ENCODE measurements at places on chromosomes 5 and 9.

DNA sequence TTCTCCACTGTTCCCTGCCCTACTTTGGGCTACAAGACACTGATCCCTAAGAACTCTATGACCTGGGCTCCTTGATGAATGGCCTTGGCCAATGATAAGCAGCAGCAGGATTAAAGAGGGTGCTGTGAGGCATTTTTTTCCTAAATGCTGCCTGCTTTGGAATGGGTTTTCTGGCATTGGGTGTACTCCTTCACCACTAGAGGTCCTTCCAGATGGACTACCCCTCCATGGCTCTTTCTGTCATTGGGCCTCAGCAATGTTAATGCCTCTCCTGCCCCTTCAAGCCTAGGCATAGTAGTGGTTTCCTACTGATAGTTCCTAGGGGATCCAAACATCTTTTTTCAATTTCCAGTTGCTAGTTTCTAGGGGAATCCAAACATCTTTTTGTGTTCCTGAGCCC lies 319.3 kb upstream of the RPS23 start:
- no peak for DNase-seq

DNA sequence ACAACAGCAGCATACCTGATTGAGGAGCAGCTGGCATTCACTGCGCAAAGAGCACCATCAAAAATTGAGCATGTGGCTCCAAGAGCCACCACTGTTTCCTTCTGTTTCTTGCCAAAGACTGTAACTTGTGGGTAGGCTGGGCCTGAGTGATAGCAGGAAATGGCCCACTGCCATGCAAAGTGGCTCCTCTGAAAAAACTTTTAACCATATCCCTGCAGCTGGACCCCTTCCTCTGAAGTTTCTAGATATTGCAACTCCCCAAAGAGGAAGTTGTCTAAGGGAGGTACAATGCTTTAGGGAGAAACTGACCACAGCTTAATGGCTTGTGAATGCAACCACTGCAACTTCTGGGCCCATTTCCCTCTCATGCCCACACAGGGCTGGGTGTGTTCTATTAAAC lies 355.4 kb upstream of the PDE4D start:
- DNase-seq: peak; percentile 65

DNA sequence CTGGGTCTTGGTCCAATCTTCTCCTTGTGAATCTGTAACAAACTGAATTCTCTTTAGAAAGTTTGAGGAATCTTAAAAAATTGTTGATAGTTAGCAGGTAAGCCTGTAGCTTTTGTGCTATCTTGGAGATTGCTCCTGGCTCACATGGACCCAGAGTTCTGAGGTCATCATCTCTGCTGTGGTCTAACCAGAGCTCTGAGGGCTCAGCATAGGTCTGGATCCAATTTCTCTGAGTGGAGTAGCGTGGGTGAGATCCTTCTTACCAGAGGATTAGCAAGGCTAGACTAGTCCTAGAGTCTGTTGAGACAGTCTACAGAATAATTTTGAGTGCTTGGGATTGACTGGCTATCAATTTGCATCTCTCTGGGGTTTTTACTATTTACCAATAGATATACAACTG lies 60.5 kb upstream of the IL6ST start:
- no peak for DNase-seq

GRCh38 chr5:958701-959571 lies 49.7 kb upstream of the NKD2 start:
- DNase-seq: no peak

- DNase-seq: no peak
Observed at GRCh38 chr5:32678472-32678871, 32.6 kb upstream of the NPR3 start.

DNA sequence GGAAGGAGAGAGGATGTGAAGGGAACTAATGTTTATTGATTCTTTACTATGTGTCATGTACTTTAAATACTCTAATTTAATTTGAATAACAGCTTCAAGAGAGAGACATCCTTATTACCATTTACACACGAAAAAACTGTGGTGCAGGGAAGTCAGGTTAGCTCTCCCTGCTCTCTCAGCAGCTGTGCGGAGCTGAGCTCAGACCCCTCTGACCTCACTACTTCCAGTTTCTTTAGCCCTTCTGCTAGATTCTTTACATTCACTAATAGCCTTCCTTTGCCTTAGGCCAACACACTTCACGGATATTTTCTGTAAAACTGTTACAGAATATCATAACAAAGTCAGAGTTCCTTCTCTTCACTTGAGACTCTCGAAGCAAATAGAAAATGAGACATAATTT lies 131.3 kb upstream of the ARRDC3 start:
- no peak for DNase-seq

DNA sequence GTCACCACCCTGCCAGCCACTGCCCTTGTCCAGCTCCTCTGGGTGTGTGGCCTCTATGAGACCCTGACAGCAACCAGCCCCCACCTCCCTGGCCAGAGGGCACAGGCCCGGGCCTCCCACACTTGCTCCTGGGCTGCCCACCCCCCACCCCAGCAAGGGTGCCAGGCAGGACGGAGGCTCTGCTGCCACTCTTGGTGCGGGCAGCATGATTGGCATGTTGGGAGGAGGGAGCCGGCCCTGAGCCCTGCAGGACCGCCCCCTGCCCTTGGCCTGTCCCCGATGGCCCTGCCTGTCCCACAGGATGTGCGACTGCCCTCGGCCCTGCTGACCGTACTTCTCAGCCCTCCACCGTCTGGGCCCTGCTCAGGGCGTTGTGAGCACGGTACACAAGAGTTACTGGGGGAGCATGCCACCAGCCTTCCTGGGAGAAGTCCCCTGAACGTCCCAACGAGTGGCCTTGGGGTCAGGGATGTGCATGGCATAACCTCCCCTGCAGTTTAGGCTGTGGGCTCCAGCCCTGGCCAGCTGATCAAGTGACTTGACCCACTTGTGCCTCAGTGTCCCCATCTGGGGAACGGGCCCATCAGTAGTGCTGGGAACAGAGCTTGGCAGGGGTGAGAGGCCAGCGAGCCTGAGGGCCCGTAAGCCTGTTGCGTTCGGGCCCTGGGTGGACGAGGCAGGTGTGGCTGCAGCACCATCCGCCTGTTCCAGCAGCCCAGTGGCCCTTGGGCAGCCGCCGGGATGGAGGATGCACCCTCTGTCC lies 16.0 kb downstream of the GPSM1 start:
- no peak for DNase-seq

DNA sequence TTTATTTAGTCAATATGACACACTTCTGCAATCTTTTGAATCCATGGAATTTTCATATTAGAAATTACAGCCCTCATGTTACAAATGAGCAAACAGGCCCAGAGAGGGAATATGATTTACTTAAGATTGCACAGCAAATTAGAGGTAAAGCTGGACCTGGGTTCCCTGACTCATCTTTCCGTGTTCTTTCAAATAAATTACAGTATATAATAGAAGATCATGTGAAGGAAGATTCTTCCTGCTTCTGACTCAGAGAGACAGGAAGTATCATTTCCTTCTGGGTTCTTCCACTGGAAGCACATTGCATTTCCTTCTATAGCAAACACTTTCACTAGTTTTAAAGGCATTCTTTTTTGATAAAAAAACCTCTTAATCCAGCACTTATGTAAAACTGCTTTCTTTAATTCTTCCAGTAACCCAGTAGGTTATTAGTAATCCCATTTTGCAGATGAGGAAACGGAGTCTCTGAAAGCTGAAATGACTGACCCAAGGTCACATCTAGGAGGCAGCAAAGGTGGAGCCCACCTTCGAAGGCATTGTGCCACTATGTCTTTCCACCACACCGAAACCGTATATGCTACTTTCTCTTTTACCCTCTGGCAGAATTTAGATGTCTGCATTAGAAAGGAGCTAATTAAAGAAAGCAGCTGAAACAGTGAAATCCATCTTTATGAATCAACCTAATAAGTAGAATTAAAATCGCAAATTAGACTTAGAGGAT lies 566.7 kb upstream of the KLF4 start:
- DNase-seq: no peak

DNA sequence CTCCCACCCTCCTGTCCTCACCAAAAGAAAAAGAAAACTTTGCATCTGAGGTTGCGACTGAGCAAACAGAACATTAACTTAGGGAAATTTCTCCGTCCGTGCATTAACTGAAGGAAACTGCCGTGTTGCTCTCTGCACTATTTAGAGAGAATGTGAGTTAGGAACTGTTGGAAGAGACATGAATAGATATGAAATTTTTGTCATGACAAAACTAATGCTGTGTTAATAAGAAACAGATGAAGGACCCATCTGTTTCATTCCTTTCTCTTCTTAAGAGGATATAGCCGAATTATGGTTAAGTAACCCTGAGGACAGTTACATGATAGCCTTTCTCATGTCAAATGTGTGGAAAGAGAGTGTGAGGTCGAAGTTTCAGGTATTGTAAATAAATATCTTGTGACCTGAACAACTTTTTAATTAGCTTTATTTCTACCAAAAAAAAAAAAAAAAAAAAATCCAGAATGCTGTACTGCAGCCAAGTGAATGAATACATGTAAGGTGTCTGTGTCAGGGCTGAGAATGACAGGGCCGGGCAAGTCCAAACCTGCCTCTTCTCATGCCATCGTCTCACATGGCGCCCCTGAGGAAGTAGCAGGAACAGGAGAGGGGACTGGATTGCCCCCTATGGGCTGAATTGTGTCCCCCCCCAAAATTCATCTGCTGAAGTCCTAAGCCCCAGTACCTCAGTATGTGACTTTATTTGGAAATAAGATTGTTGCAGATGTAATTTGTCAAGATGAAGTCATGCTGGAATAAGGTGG lies 35.6 kb upstream of the ANKRD33B start:
- no peak for DNase-seq

- no peak for DNase-seq
Observed at GRCh38 chr9:8268881-8269280, 469.3 kb upstream of the DMAC1 start.

DNA sequence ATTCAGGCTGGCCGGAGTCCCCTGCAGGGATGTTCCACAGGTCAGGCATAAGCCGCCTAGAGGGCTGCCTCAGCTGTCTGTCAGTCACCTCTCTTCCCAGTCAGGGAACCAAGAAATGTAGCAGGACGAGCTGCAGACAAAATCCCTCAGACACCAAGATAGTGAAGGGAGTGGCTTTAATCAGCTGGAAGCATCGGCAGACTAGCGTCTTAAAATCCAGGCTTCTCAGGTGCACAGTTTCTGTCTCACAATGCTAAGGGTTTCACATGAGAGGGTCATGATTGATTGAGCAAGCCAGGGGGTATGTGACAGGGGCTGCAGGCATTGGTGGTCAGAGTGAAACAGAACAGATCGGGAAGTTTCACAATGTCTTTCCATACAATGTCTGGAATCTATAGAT lies 247.2 kb downstream of the CDH10 start:
- DNase-seq: no peak

GRCh38 chr5:136424835-136425584 lies 59.7 kb upstream of the TRPC7 start:
- DNase-seq: peak; percentile 7

- DNase-seq: no peak
Observed at GRCh38 chr5:2193142-2193541, 310.4 kb upstream of the IRX4 start.

DNA sequence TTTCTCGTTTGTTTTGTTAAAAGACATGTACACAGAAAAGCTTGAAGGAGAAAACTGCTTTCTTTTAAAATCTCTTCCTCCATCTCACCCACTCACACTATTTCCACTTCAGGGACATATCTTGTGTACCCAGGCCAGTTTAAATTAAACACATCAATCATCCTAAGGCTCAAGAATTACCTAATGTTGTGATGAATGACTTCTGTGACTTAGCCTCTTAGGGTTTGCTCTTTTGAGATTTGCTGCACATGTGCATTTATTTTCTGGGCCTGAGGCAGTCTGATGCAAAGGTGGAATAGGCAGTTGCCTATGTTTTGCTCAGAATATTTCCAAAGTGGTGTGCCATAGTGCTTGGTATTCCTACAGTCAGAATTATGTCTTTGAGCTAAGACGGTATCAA lies 439.9 kb upstream of the CHD1 start:
- no peak for DNase-seq

DNA sequence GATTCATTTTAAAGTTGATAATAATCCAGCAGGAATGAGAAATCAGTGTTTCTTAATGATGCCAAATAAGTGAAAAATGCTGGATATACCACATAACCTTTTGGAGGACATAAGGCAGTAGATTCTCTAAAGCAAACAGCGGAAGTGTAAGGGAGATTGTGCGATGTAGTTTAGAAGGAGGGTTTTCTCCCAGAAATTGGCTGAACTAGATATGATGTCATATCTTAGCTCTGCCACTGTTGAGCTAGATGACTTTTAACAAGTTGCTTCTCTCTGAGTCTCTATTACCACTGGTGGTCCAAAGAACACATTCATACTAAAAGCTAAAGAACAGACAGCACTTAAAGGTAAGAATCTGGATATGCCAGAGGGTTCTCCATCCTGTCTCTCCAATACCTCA lies 107.0 kb downstream of the NR6A1 start:
- DNase-seq: no peak

GRCh38 chr5:466661-467310 lies 23.8 kb downstream of the EXOC3 start:
- DNase-seq: no peak

DNA sequence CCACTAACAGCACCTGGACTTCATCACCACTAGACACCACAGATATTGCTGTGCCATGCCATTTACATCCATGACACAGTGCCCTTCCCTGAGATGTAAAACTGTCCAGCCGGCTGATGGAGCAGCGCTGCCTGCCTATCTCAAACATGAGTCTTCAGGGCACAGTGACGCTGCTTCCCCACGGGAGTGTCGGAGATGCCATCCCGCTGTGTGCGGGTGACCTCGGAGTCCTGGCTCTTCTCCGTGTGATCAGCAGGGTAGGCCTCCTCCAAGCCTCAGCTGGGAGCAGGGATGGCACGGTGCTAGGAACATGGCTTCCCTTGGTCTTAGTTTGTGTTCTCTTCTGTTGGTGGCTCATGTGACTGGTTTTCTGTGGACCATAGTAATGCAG lies 130.3 kb upstream of the FAM120A start:
- no peak for DNase-seq

GRCh38 chr9:110206389-110206788 lies 1.6 kb downstream of the C9orf152 start:
- no peak for DNase-seq

DNA sequence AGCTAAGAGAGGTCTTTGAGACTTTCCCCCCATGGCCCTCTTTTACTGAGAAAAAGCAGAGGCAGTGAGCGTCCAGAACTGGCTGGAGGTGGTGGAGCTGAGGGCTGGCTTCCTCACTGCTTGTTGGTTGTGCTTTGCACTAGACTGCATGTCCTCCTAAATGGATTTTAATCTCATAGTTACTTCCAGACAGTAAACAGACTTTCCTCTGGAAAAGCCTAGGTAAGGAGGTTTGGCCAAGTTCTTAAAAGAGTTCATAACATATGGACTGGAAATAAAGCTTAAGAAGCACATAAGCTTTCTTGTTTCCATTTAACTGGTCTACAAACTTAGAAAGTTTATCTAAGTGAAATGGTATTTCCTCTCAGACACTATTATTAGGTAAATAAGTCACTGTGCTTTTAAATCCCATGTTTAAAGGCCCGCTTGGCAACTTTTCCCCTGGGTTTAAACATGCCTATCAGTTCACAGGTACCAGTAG lies 2.0 kb downstream of the ASPN start:
- no peak for DNase-seq

GRCh38 chr5:1182360-1182632 lies 19.1 kb upstream of the SLC6A19 start:
- DNase-seq: no peak

DNA sequence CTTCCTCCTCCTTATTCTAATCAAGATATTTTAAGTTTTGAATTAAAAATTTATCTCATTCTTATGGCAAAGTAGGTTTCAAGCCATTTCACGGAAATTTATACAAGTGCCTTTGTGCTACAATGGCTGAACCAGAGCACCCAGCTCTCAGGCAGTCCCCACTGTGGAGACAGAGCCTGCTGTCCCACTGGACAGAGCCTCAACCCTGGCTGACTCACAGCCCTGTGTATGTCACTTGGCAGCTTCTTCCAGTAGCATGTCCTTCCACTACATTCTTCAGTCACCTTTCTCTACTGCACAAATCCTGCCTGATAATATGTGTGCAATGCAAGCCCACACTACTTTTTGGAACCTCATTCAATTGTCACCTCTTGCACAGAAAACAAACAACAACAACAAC lies 253.1 kb downstream of the PDE4D start:
- DNase-seq: no peak
